ENCODE measurements at places on chromosomes 11 and 22.

DNA sequence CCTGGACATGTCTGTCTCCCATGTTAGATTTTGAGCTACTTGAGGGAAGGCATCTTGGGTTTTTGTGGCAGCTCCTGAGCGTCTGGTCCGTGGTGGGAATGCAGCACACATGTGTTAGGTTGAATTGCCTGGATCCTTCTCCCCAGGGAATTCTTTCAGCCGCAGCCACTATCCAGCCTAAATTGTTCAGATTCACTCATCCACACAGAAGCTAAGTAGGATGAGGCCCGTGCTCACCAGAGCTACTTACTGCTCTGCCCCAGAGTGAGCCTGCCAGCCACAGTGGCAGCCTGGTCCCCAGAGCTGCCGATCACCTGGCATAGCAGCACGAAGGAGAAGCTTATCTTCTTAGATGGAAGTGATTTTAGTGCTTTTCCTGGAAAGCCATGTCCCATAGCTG is 34.4 kb upstream of the SORL1-AS1 start:
- DNase-seq, result no peak

GRCh38 chr11:117189191-117189940 is 9.8 kb upstream of the TAGLN start:
- peak; percentile 34 for DNase-seq

- no peak for DNase-seq
Measured at GRCh38 chr22:22022947-22023534, 40.5 kb upstream of the TOP3B start.

DNA sequence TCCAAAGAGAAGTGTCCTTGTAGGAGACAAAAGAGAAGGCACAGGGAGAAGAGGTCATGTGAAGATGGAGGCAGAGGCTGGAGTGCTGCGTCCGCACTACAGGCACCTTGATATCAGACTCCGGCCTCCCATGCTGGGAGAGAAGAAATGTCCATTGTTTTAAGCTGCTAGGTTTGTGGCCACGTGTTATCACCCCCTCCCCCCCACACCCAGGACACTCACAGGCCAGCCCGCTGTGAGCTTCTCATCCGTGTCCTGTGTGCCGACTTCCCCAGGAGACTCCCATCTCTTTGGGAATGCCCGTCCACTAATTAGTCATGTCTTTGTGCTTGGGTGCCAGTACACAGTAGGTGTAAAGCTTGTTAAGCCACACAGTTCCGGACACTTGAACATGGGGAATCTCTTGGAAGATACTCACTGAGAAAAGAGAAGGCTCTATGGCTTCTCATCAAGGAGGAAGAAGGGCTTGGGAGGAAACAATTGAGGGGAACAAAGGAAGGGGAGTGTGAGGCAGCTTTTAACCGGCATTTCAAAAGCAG is 1234.7 kb downstream of the TBC1D22A start:
- no peak for DNase-seq

- peak; percentile 20 for DNase-seq
Measured at GRCh38 chr11:71357414-71357813, 90.8 kb downstream of the DHCR7 start.

GRCh38 chr22:30288419-30289140 is 725 bp downstream of the CASTOR1 start:
- no peak for DNase-seq

GRCh38 chr11:102267609-102268008 is 49.7 kb upstream of the BIRC3 start:
- DNase-seq, result no peak

- peak; percentile 88 for DNase-seq
Measured at GRCh38 chr11:61004180-61004611, 32.7 kb downstream of the CD6 start.

GRCh38 chr22:49775867-49776511 is 51.7 kb downstream of the BRD1 start:
- DNase-seq, result no peak

DNA sequence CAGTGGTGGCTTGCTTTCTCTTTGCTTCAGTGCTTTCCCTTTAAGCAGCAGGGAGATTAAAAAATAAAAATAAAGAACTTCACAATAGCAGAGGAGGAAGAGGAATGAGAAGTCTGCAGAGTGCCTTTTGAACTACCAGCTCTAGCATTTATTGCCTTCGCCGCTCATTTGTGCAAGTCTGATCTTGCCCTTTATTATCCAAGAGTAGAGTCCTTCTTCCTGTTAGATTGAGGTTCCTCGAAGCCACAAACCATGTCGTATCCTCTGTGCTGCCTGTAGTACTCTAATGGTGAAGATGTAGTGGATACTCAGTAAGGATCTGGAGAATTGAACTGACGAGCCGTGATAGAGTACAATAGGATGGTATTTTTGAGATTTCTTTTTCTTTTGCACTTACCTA is 101.2 kb upstream of the RAG2 start:
- no peak for DNase-seq

DNA sequence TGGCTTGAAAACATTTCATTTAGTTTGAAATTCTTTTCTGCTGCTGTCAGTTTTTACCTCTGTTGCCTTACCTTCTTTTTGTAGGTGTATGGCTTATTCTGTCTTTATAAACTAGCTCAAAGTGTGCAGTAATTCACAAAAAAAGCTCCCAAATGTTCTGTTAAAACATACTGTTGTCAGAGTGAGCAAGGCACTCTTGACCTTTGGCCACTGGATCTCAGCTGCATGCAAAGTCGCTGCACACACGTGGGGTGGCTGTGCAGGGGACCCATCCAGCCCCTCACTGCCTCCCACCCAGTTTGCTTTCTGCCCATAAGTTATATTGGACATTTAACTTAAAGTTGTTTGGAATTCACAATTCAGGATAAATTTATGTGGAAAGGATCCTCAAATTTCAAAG is 92.2 kb downstream of the AMOTL1 start:
- DNase-seq, result no peak

DNA sequence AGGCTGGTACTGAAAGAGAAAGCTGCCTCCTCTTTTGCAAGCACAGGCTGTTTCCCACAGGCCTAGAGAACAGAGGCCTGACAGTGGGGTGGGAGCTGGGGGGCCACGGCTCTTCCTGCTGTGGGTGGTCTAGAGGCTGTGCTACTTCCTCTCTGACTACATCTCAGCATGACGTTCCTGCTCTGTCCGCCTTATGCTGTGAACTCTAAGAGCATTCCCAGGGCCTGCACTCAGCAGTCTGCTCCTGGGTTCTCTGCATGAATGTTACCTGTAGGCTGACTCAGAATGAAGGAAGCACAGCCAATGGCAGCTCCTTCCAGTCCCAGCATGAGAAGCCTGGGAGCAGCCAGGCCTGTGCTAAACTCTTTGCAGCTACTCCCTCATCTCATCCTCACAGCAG is 534.3 kb downstream of the NTM start:
- DNase-seq, result no peak

GRCh38 chr11:56197367-56197766 is 20.9 kb downstream of the OR5J2 start:
- no peak for DNase-seq

- DNase-seq, result no peak
Measured at GRCh38 chr11:20909995-20910726, 240.8 kb downstream of the NELL1 start.

DNA sequence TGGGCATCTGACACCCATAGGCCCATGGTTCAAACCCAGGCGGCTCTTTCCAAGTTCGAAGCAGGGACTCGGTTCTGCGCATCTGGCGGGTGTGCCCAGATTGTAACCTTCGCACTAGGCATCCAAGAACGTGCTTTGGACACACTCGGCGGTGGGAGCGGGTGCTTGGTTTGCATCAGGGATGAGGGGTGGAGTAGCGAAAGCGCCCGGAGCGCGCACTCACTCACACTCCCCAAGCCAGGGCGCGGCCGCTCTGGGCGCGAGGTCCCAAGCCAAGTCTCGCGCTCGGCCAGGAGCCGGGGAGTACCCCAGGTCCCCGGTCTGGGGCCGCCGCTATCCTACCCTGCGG is 243 bp upstream of the SYT9 start:
- no peak for DNase-seq

- DNase-seq, result no peak
Measured at GRCh38 chr11:119406005-119406404, 17.0 kb downstream of the THY1 start.

DNA sequence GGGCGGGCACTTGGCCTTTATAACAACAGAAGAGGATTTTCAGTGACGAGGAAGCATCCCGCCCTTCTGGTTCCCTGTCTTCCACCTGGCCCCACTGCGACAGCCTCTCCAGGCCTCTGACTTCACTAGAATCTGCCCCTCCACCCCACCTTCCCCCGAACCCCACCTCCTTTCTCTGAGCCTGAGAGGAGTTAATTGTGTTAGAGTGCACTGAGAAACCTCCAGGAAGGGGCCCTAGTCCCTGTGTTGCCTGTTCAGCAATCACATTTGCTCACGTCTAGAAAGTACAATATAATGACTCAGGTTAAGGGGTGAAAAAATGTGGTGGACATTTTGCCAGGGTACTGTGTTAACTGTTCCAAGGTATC is 38.8 kb downstream of the PTPRJ start:
- no peak for DNase-seq

- DNase-seq, result no peak
Measured at GRCh38 chr11:14932447-14932846, 39.7 kb downstream of the CALCA start.

- no peak for DNase-seq
Measured at GRCh38 chr11:4459500-4459899, 10.4 kb downstream of the OR52K2 start.

- no peak for DNase-seq
Measured at GRCh38 chr22:19492504-19493174, 12.9 kb downstream of the CDC45 start.

DNA sequence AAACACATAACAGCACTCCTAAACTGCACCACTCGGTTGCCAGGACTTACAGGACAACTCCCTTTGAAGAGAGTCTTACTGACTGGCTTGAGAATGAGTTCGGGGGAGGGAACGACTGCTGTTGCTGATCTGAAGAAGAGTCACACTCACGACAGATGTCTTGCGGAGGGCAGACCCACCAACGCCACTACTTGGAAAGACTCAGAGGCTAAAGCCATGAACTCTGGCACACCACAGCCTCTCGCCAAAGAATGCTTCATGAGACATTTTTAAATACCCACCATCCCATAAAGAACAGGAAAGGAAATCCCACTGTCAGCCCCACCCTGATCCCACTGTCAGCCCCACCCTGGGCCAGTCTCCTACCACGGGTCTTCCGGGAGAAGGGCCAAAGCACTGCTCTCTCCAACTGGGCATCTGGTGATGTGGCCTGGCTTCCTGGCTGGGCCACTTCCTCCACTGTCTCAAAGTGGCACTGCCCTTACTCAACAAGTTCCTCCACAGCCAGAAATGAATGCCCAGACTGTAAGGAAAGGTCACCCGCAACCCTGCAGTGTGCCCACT is 73.6 kb downstream of the MICAL3 start:
- no peak for DNase-seq

DNA sequence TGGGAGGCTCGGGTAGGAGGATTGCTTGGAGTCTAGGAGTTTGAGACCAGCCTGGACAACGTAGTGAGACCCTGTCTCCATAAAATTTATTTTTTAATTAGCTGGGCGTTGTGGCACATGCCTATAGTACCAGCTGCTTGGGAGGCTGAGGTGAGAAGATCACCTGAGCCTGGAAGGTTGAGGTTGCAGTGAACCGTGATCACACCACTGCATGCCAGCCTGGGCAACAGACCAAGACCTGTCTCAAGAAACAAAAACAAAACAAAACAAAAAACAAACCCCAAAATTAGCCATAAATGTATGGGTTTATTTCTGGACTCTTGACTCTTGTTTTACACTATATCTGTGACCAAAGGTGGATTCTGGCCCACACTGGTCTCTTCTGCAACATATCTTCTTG is 41.6 kb downstream of the EIF3F start:
- no peak for DNase-seq

DNA sequence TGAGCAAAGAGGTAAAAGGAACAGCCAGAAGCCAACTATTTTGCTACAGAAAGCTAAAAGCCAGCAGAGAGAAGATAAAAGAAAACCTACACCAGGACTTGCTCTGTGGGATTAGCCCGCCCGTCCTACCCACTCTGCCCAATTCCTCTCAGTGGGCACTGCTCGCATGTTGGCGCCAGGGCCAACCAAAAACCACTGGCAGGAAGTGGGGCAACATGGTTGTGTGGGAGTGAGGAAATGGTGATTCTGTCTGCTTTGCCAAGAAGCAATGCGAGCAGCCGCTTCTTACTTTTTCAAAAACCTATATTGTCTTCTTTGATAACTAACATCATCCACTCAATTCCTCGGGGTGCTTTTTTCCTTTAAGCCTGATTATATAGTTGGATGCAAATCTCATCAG is 14.2 kb upstream of the APOA1 start:
- no peak for DNase-seq

DNA sequence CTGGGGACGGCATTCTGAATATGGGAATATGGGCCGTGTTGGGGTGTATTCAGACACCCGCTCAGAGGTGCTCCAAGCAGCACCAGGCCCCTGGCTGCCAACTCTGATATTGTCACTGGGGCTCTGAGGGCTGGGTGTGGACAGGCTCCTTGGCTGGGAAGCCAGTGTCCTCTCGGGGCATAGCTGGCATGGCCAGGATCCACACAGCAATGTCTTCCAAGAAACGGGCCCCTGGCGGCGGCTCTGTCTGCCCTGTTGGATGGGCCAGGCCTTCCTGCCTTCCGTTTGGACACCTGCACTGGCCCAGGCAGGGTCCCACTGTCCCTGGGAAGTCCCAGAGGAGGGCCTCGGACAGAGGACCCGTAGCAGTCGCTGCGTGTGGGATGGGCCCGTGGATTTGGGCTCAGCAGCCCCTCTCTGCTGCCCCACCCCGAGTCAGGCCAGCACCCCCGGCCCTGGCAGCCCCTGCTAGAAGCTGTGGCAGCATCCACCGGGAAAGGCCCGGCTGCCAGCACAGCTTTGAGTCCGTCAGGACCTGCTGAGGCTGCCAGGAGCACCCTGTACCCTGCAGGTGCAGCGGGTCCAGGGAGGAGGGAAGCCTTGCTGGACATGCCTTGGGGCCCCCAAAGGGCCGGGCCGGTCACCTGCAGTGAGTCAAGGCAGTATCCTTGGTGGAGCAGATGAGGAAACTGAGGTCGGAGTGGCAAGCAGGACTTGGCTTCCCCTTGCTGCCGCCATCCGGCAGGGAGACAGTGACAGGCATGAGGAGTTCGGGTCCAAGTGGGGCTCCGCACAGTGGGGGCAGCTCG is 4.1 kb downstream of the PANX2 start:
- DNase-seq, result no peak

- no peak for DNase-seq
Measured at GRCh38 chr11:114262681-114263512, 33.3 kb upstream of the NNMT start.

DNA sequence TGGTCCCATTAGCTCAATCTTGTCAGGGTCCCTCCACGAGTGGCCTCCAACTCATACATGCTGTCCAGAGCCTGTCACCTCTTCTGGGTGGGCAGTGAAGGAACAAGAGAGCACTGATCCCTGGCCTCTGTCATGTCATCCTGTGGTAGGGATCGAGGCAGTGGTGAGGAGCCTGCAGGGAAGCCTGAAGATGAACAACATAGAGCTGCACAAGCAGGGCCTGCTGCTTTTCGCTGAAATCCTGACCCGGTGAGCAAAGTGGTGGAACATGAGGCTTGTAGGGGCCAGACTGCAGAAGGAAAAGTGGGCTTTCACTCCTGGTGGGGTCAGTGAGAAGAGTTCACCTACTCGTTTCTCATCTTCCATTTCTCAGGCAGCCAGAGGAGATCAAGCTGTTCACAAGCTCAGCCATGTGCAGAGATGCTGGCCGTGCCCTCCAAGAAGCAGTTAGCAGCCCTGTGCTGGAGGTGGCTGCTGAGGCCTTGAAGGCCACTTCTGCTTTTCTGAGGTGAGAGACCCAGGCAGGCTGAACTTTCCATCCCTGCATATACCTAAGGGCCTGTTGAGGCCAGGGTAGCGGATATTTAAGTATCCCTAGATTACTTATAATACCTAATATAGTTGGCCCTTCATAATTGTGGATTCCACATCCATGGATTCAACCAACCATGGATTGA is 32.9 kb downstream of the MEI1 start:
- no peak for DNase-seq
